ENCODE measurements at places on chromosomes 3 and 15.

DNA sequence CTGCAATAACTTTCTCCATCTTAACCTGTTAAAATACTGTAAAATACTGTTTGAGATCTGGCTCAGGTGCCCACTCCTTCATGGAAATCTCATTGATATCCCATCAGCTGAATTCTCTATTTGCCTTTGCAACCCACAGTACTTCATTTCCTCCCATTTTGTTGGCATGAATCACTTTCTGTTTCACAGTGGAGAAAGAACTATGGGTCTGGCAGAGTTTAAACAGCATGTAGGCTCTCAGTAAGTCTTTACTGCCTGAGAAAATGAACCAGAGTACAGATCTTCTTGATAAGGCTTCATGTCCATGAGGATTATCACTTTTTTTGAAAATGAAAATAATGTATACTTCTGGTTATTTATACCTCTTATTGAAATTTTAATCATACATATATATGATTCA, 245.9 kb downstream of the NAALADL2 start:
- no peak for DNase-seq

DNA sequence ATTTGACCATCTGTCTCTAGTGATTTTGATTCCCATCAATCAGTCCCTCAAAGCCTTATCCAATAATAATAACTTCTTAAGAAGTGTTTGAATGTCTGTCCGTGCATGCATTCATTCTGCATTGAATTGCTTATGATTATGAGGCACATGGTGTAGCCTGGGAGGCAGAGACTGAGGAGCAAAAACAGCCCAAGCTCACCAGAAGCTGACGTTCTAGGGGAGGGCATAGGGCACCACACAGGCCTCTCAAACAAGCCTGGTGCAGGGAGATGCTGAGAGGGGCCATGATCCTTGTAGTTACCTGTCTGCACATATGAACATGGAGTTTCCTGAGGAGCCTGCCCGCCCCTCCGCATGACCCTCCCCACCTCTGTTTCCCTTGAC, 89.2 kb upstream of the POMGNT2 start:
- no peak for DNase-seq

- no peak for DNase-seq
These were observed 168.1 kb upstream of the CD96 start for GRCh38 chr3:111373861-111374260.

DNA sequence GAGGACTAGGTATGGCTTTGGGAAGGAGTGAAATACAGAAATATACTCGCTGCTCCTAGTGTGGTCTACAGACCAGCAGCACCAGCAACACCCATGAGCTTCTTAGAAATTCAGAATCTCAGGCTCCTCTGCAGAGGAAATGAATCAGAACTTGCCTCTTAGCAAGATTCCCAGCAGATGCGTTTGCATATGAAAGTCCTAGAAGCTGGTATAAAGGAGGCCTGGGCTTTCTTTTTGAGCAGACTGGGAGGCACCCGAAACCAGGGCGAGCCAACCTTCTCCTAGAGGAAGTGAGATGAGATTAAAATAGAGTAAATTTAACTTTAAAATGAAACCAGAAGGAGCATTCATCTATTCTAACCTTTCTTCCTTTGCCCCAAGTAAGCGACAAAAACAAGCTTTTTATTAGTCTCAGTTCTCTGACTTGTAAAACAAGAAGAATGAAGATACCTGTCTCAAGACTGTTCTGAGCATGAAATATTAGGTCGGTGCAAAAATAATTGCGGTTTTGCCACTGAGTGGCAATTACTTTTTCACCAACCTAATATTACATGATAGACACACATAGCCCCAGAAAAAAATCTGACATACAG, 140.0 kb downstream of the PDZRN3 start:
- no peak for DNase-seq

GRCh38 chr3:38843898-38844297, 27.9 kb upstream of the SCN10A start:
- DNase-seq = no peak

GRCh38 chr3:2246873-2247648, 148.4 kb downstream of the CNTN4 start:
- DNase-seq = no peak

DNA sequence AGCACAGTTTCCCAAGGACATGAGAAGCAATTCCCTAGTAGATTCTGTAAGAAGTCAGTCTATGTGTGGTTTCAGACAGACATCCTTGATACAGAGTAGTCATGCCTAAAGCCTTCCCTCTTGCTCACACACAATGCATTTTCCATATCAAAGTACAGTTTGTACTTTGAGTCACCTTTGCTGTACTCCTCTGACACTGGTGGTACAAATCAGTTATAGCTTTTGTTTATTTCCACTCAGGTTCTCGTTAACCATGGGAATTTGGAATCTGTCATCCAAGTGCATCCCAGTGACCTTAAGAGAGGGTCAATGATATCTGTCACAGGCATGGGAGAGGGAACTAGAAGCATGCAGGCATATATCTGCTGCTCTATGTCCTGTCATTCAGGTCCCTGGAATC, 3.6 kb upstream of the GNB4 start:
- DNase-seq = no peak

GRCh38 chr3:52469001-52469400, 13.6 kb downstream of the NISCH start:
- DNase-seq = no peak

GRCh38 chr3:99500485-99500884, 137.9 kb upstream of the COL8A1 start:
- no peak for DNase-seq

GRCh38 chr3:187212705-187213104, 15.4 kb downstream of the RTP1 start:
- no peak for DNase-seq

DNA sequence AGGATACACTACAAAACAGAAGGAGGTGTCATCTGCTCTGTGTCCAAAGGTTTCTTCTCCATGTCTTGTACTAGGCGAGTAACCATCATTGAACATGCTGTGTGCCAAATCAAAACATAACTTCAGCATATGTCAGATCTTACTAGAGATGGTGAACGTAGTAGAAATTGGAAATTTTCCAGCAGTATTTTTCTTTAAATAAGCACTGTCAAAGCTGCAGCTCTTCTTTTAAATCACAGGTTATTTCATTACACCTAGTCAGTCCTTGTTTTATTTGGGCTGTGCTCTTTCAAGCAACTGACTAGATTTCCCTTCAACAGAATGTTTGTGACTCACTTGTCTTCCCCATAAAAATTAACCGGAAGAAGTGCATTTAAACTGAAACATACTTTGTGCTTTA, 46.5 kb downstream of the MSL2 start:
- no peak for DNase-seq

DNA sequence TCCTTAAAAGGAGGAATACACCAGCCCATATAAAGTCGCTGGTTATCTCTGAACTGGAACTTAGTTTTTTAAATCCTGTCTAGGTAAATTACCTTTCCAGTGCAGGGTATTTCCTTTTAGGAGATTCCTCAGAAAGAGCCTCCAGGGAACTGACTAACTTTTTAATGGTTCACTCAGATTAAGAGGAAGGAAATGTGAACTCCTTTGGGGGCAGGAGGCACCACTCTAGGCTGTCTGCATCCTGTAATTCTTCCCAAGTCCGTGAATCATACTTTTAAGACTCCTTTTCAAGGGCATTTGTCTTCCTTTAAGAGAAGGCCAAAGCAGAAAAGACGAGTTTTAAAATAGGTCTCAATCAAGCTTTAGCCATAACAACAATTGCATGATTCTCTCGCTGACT, 871.2 kb upstream of the NR2F2 start:
- no peak for DNase-seq

- no peak for DNase-seq
These were observed 31.4 kb upstream of the LYZL4 start for GRCh38 chr3:42441791-42442190.

DNA sequence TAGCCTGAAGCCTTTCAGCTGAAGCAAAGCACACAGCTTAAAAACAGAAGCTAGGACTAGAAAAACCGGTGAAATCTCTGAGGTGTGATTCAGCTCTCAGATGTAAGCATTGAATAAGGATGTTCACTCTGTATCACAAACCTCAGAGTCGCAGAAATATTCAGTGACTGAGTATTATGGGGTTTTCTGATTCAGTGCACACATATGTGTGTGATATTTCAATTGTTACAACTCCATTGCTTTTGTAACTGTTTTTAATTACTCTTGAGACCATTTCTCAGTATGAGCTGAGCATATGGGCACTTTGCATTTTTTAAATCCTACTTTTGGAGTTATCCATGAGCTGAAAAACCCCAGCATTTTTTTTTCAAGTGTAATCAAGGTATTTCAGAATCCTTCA, 868.8 kb downstream of the NTRK3 start:
- DNase-seq = no peak

- no peak for DNase-seq
These were observed 220.1 kb upstream of the RORA start for GRCh38 chr15:61449186-61449702.

Data from AG04449 (cell line).